ENCODE measurements at places on chromosomes 12 and 14.
A peak's percentile ranks its signal among the peaks of the same experiment; 100 is the strongest.

DNA sequence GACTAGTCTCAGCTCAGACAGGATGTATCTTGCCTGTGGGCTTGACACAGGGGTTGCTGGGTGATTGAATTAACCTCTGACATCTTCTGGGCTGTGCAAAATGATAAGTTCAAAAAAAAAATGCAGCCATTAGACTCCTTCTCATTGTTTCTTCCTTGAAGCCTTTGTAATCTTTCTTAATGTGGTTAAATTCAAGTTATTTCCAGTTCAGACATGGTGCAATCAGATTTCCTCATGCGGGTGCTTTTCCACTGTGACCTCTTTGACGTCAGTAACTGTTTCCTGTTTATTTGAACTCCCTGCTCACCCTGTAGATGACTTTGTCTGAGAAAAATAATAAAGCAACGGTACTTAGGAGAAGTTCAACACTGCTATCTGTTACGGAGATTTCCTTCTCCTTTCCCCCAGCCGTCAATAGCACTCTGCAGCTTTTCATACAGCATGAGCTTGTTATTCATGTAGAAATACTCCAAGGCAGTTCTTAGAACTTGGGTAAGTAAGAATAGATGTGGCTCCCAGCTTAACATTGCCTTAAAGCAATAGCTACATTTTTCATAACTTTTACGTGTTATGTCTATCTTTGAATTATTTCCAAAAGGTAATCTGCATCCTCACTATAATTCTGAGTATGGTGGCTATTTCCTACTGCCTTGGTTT, 155.5 kb downstream of the PRKCH start:
- peak; percentile 37 for DNase-seq

DNA sequence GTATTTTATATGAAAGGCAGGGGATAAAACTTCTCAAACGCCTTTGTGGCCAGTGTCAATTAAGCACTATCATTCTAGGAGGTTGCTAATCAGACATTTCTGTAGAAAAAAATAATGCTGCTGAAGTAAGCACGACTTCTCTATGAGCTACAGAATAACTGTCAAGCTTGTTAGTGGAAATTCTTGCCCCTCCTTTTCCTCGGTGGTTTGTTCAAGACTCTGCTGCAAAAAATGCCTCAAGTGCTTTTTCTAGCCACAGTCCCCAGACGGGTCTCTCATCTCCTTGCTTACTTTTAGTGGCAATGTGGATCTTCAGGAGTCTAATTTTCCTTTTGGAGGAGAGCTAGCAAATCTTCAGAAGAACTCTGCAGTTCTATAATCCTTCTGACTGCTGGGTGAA, 452.0 kb downstream of the FUT8 start:
- DNase-seq, result no peak

DNA sequence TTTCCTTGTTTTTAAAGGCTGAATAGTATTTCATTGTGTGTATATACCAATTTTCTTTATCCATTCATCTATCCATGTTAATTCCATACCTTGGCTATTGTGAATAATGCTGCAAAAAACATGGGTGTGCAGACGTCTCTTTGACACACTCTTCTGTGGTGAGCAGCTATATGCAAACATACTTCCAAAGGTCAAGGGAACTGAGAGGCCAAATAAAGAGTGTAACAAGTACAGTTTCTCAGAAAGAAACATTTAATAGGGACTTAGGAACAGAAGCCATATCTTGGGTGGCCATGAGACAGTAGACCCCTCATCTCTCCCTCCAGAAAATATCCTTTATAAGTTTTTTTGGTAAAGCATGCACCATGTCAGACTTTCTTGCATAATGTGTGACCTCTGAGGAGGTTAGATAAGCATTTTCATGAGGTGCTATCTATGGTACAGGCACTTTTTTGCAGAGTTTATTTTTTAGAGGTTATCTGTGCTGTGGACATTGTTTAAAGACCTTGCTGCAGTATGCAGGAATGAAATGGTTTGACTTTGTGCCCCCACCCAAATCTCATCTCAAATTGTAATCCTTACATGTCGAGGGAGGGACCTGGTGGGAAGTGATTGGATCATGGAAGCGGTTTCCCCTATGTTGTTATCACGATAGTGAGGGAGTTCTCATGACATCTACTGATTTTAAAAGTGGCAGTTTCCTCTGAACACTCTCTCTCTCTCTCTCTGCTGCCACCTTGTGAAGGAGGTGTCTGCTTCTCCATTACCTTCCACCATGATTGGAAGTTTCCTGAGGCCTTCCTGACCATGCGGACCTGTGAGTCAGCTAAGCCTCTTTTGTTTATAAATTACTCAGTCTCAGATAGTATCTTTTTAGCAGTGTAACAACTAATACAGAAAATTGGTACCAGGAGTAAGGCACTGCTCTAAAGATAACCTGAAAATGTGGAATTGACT, 1202.3 kb downstream of the GALC start:
- no peak for DNase-seq

DNA sequence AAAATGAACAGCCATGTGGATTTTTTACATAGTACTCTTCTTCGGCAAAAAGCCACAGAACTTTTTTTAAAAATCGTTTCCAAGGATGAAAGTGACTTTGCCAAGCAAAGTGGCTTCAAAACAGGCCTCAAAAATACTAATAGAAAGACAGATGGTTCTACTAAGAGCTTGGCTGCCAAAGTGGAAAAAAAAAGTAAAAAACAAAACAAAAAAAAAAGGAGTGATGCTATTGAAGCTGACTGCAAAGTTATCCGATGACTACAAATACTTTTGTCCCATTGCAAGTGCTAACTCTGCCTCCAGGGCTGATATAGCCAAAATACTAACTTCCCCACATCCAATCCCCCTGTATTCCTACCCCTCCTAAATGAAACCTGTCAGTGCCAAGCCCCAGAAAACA, 277.6 kb downstream of the SOX5 start:
- DNase-seq, result no peak

DNA sequence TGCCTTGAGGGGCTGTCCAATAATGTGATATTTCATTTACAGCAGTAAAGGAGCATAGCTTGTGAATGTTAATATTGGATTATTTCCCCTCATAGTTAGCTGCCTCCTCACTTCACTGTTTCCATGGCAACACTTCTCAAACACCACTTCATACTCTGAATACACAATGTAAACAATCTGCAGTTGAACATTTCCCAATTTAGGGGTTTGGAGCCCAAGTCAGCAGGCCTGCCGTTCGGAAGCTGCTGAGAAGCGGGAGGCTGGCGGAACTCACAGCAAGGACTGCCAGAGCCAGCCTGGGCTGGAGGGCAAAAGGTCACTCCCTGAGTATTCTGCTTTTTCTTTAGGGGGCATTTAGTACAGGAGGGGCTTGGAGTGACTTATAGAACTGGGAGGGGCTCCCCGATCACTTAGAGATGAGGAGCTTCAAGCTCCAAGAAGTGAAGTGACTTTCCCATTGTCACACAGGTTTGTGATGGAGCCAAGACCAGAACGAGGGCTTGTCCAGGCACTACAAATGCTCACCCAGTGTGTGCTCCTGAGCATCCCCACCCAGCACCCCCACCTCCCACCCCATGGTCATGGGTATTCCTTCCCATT, 12.1 kb upstream of the SLC24A4 start:
- no peak for DNase-seq

GRCh38 chr14:78162202-78162601, 8.0 kb upstream of the NRXN3 start:
- no peak for DNase-seq

DNA sequence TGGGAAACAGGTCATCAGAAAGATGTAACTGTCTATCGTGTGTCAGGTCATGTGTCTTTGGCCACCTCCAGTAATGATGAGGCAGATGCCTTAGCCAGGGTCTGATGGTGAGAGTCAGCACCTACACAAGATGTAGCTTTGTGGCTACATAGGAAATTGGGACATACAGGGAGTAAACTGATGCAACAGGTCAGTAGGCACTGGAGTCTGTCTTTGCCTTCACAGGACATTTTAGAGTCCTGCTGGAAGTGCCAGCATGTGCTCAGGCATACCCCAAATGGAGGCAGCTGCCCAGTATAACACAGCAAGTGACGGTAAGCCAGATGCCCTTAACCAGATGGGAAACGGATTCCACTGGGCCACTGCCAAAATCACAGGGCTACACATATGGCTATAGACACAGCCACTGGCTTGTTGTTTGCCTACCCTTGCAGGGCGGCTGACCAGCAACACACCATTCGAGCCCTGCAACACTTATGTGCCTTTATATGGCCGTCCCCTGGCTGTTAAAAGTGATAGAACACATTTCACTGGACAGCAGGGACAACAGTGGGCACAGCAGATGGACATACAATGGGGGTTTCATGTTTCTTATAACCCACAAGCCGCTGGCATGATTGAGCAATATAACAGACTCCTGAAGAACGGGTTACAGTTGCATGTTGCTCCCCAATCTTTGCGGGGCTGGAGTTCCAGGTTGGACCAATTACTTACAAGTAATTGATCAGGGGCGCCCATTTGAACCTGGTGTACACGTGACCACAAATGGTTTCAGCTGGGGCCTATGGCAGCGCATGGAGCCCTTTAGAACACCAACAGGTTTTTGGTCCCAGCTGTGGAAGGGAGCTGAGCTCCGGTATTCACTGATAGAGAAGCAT, 12.9 kb upstream of the RNASE12 start:
- no peak for DNase-seq

DNA sequence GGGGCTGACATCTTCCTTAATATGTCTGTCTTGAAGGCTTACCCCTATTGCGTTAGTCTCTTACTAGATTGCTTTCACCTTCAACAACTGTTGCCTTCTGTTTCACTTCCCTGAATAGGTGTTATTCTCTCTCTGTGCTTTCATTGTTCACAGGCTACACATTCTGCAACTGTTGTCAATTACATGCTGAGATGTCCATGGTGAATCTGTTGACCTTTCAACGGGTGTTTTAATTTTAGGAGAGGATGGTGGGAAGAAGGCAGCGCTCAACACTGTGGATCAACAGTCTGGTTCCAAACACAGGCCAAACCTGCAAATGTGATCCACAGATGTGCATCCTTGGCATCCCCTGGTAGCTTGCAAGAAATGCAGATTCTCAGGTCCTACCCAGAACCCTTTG, 101.9 kb downstream of the DACT1 start:
- no peak for DNase-seq

DNA sequence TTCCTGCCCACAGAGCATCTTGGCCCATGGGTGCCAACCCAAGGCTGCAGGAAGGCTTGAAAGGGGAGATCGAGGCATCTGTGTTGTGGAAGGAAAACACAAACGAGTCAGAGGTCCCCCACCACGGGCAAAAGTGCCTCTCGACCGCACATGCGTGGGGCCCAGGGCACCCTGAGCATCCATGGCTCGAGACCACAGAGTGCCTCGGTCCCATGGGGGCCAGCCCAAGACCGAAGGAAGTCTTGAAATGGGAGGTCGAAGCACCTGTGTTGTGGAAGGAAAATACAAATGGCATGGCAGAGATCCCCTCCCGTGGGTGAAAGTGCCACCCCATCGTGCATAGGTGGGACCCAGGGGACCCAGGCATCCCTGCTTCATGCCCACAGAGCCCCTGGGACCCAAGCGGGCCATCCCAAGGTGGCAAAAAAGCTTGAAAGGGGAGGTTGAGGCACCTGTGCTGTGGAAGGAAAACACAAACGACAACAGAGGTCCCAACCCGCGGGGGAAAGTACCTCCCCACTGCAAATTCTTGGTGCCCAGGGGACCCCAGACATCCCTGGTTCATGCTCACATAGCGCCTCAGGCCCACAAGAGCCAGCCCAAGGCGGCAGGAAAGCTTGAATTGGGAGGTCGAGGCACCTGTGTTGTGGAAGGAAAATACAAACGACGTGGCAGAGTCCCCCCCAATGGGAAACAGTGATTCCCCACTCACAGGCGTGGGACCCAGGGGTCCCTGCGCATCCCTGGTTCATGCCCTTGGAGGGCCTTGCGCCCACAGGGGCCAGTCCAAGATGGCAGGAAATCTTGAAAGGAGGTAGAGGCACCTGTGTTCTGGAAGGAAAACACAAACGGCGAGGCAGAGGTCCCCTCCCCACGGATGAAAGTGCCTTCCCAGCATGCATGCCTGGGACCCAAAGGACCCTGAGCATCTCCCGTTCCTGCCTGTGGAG, 373.0 kb downstream of the ALG10 start:
- DNase-seq, result no peak

GRCh38 chr14:89566644-89567415, 149.8 kb upstream of the FOXN3 start:
- DNase-seq, result no peak

DNA sequence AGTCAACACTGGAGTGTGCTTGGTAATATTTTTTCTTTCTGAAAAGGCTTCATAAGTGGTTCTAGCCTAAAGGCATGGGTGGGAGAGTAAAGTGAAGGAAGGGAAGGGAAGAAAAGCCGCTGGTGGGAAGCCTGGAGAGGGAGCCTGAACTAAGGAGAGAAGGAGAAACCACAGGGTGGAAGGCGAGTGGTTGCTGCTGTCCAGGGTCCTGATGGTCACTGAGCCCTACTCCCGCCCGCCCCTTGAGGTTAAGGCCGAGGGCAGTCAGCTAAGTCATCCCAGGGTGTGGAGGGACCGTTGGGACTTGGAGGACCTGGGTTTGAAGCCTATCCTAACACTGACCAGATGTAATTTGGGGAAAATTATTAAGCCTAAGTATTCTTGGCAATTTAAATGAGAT, 189.1 kb downstream of the PIWIL1 start:
- DNase-seq, result no peak

DNA sequence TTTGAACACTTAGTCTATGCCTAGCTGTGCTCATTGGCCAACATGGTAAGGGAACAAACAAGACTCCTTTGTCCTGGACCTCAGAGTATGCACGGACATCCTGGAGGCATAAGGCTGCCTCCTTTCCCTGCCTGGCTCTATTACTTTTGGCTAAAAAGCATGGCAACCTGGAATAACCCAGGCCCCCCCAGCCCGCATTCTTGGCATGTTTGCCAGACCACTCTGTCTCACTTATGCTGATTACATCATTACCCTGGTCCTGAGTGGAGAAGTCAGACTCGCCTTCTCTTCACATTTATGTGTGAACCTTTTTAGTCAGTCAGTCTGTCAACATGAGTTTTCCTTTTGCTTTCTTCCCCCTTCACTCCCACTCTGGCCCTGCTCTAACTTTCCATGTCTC, 58.0 kb upstream of the ELK3 start:
- DNase-seq, result no peak

DNA sequence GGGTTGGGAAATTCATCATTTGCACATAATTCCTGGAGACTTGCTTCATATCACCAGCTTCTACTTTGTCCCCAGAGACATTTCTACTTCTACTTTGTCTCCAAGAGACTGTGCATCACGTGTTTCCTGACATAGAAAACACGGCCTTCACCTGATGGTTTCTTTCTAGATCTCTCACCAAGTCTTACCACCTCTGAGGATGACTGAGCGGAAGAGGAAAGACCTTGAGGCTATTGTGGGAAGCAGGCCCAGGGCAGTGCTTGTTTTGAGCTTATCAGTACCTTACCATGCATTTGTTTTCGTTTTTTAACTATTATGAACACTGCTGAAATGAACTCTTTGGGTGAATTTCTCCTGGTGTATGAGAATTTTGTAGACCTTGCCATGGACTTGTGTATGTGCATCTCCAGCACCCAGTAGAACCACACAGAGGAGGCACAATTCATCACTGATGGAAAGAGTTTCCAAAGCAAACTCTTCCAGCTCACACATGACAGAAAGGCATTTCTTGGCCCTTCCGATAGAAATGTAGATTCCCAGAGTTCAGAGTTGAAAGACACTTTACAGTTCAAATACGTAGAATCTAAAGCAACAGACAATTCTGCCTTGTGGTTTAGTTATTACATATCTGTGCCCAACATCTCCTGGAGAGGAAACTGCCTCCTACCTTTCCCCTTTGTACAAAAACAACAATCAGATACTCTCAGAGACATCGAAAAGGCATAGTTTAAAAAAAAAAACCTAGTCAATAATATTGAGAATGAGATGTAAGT, 434.7 kb downstream of the FUT8 start:
- peak; percentile 22 for DNase-seq

- no peak for DNase-seq
Measured at GRCh38 chr12:22692964-22693555, 68.1 kb downstream of the ETNK1 start.

Data from activated CD8-positive, alpha-beta memory T cell treated with anti-CD3 and anti-CD28 coated beads for 4 hours (primary cell).